Stimulated activated CD4-positive, alpha-beta T cell treated with anti-CD3 and anti-CD28 coated beads, Interleukin-4, amount 100 ng/mL, for 24 hours (primary cell): ENCODE measurements at places on chromosomes 4 and X.

GRCh38 chrX:905848-906566 is 275.4 kb downstream of the SHOX start:
- no peak for DNase-seq

GRCh38 chr4:123349421-123350190 is 47.0 kb upstream of the SPRY1 start:
- no peak for DNase-seq

- DNase-seq = peak; percentile 34
Observed at GRCh38 chr4:184280591-184281071, 63.0 kb upstream of the ENPP6 start.

- peak; percentile 30 for DNase-seq
Observed at GRCh38 chr4:74370912-74371311, 6.0 kb downstream of the EREG start.

- no peak for DNase-seq
Observed at GRCh38 chr4:116639070-116639577, 446.3 kb downstream of the TRAM1L1 start.
